Psoas muscle (tissue), 8 donors: ENCODE measurements at places on chromosomes 7 and 10.

- no peak for DNase-seq
Measured at GRCh38 chr10:50909334-50910014, 24.0 kb upstream of the A1CF start.

DNA sequence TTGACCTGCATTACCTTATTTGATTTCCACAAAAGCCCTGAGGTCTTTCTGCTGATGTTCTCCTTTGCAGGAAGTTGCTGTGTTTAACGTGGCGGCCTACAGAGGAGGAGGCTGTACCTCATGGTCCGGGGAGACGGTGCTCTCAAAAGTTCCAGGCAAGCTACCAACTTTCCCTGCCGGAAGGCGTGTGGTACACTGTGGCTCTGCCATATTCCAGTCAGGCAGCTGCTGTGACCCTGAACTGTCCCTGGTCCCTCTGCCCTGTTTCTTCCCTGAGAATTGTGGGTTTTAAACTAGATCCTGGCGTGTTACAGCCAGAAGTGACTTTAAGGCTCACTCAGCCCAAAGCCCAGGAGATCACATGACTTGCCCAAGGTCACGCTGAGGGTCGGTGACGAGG, 139.2 kb downstream of the TEX36 start:
- DNase-seq = no peak

GRCh38 chr7:131497454-131497853, 59.0 kb downstream of the PODXL start:
- no peak for DNase-seq

DNA sequence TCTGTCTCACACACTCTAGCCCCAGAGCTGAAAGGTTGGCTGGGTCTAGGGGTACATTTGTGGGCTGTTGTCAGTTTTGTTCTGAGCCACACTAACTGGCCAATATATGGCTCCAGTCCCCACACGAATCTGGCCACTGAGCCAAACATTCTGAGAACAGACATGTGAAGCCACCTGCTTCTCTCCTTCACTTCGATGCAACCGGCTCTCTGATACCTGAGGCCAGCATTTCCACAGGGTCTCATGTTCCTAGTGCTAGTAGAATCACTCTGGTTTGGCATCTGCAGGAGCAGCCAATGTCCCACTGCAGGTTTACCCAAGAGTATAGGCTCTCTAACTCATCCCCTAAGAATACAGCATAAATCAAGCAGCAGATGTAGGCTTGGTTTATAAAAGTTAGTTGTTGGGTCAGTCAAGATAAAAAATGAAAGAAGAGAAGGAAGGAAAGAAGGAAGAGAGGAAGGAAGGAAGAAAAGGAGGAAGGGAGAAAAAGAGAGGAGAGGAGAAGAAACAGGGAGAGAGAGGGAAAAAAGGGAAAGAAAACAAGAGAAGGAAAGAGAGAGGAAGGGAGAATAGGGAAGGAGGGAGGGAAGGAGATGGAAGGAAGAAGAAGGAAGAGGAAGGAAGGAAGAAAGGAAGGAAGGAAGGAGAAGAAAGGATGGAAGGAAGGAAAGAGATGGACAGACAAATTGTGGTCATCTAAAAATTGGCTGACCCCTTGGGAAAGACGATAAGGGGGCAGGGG, 75.1 kb downstream of the STRA8 start:
- no peak for DNase-seq

DNA sequence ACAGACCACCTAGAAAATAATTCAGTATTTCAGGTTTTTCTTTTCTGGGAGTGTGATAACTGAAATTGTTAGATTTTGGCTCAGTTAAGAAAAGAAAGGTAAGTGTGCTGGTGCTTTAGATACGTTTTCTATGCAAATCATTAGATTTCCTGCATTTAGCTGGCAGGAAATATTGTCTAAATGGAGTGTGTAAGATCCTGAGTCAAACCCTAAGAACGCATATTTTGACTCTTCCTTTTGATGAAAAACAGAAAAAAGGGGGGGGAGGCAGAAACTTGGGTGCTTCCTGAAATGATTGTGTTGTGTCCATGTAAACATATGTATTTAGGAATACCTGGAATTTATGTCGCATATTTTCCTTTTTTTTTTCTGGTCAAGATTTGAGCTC, 1.2 kb downstream of the GRK5 start:
- DNase-seq = no peak

- no peak for DNase-seq
Measured at GRCh38 chr7:141729020-141729419, 9.1 kb upstream of the SSBP1 start.

GRCh38 chr7:76267107-76267893, 35.2 kb upstream of the HSPB1 start:
- no peak for DNase-seq
